Activated CD4-positive, alpha-beta T cell treated with anti-CD3 and anti-CD28 coated beads for 4 hours (primary cell): ENCODE measurements at places on chromosomes 13 and 19.

DNA sequence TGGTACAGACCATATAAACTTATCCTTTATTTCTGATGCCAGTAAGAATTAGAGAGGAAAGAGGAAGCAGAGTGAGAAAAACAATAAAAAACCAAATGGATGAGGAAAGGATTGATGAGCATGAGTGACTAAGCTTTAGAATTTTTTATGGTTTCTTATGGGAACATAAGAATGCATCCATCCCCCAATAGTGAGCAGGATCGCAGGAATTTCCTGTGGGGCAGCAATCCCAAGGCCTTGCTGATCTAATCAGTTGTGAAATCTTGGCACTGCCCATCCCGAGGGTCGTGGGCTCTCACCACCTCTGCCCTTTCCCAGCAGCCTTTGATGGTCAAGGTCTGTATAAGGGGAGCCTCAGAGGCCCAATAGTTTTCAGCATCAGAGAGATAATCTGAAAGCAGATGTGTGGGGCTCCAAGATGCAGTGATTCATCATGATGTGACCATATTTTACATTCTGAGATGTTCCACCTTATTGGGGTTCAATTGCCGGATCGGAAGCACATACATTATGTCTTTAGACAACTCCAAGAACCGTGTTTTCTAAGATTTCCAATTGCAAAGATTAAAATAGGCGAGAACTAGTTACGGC is 222.1 kb downstream of the DNAJC15 start:
- no peak for DNase-seq

DNA sequence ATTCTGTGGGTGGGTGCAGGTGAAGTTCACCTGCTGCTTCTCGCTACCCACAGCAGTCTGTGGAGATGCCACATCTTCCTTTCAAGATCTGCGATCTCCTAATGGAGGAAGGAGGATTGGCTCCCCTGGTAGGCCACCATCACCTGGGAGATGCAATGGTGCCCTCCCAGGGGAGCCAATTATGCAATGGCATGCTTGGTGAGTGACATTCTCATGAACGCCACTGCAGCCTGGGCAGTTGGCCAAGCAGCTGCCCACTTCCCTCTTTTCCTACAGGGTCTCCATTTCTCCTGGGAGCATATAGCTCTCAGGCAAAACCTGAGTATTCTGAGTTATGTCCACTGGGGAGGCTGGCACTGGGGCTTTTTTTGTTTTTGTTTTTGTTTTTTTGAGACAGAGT is 83.5 kb upstream of the KCTD15 start:
- DNase-seq, result no peak

DNA sequence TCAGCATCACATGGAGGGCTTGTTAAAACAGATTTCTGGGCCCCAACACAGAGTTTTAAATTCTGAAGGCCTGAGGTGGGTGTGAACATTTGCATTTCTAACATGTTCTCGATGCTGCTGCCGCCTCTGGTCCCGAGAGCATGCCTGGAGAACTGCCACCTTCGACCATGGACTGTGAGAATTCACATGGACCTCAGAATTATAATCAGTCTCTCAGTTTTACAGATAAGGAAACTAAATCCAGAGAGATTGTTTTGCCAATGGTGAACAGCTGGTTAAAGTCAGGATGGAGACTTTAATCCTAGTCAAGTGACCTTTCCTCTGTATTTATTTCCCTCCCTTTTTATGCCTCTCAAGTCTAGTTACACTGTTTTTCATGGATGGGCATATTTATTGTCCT is 14.7 kb downstream of the ALOX5AP start:
- no peak for DNase-seq

DNA sequence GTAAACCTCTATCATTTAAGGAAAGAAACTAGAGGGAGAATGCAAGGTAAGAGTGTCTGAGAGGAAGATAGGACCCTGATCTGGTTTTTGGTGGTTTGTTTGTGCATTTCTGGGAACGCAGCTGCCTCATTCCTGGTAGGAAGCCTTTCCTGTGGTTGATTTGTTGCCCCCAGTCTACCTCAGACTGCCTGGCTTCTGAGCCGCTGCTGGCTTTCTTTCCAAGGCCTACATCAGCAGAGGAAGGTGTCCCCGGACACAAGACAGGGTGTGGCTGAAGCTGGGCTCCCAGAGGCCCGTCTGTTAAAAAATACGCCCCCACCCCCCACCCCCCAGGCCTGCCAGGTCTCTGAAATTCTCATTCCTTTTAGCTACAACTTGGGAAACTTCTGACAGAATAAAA is 42.6 kb downstream of the C13orf42 start:
- no peak for DNase-seq

GRCh38 chr13:33678906-33679657 is 138.9 kb upstream of the RFC3 start:
- peak; percentile 71 for DNase-seq

- DNase-seq, result no peak
Observed at GRCh38 chr13:113096052-113096744, 9.4 kb upstream of the F7 start.

DNA sequence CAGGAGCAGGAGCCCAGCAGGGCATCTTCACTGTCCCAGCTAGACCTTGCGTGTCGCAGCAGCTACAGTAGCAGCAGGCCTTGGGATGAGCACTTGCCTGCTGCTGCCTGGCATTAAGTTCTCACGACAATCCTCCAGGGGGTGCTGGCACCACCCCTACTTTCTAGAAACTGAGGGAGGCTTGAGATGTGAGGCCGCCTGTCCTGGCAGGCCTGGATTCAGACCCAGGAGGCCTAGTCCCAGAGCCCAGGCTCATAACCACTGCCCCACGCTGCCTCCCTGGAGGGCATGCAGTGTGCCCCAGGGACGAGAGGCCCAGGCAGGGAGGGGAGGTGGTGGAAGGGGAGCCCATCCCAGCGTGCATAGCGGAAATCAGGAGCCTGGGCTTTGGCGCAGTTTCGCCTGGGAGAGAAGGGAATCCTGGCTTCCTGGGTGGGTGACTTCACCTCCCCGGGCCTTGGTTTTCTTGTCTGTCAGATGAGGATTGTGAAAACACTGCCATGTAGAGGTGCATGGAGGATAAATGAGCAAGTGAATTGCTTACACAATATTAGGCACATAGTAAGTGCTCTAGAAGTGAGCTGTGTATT is 26.1 kb downstream of the PPP5C start:
- DNase-seq, result no peak

GRCh38 chr13:37201081-37201480 is 95.6 kb upstream of the CSNK1A1L start:
- no peak for DNase-seq

- no peak for DNase-seq
Observed at GRCh38 chr19:44702551-44703176, 3.7 kb downstream of the CEACAM16 start.

GRCh38 chr13:73090116-73090822 is 31.5 kb downstream of the KLF5 start:
- no peak for DNase-seq

GRCh38 chr13:20439261-20439660 is 86.4 kb downstream of the CRYL1 start:
- DNase-seq, result no peak

DNA sequence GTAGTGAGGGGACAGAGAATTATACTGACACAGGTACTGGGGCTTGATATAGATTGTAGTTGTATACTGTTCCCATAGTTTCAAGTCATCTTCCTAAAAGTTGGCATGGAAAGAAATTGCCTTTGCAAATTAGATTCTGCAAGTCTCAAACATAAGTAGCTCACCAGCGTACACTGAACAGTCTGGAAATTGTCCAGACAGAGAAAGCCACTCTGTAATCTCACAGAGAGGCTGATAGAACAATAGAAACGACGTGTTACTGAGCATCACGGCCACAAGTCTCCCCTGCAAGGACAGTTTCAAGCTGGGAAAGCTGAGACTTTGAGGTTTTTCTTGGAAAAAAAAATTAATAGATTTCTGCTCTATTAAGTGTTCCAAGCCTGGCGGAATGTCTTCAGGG is 228.6 kb downstream of the DNAJC15 start:
- no peak for DNase-seq

- no peak for DNase-seq
Observed at GRCh38 chr19:42555317-42555716, 27.0 kb upstream of the CEACAM1 start.

DNA sequence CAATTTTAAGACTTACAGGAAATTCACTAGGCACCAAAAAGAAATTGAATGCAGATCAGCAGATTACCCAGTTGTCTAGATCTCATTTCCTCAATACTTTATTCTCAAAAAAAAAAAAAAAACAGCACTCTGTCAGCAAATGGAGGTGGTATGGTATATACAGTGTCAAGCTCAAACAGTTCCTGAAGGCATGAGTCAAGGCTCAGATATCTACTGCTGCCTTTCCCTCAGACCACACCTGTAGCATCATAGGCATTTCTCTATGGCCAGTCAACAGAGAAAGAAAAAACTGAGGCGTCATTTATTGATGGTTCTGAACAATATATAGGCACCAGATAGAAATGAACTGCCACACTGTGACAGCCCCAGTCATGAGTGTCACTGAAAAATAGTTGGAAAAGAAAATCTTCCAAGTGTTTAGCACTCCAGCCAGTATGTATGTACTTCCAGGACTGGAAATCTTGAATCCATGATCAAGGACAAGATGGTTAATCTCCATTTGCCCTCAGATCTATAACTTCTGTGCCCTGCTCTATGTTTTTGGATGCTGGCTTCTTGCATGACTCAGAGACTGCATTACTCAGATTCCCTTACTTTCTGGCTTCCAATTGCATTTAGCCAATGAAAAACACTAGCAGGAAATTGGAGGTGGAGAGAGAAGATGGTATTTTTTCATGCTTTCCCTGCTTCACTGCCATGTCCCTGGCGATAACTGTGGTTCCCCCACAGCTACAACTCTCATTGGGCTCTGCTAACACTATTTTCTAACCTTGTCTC is 8.4 kb upstream of the COG3 start:
- DNase-seq, result no peak

- no peak for DNase-seq
Observed at GRCh38 chr13:110454956-110455355, 106.6 kb downstream of the RAB20 start.

DNA sequence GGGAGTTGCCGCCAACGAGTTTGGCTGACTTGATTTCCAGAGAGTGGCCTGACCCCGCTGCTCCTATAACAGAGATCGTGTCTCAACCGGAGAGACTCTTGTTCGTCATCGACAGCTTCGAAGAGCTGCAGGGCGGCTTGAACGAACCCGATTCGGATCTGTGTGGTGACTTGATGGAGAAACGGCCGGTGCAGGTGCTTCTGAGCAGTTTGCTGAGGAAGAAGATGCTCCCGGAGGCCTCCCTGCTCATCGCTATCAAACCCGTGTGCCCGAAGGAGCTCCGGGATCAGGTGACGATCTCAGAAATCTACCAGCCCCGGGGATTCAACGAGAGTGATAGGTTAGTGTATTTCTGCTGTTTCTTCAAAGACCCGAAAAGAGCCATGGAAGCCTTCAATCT is 21.6 kb downstream of the NLRP4 start:
- DNase-seq, result no peak

DNA sequence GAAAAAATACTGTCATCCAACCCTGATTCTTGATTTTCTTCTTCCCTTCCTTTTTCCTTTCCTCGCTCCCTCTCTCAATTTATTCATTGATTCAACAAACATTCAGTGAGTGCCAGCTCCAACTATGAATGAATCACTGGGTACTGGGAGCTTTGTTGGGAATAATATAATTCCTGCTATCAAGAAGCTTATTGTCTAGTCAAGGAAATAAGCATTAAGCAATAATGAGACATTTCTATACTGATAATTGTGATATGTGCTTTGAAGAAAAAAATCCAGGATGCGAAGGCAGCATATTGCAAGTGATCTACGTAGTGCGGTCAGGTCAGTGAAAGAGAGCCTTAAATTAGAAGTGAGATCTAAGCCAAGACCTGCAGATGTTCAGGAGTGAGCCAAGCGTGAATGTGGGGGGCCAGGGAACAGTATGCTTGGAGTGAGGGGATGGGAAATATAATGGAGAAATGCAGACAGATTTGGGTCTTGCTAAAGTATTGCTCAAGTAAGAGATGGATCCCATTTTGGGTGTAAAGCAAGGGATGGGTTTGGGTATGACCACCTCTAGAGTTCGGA is 253.5 kb downstream of the LHFPL6 start:
- DNase-seq, result no peak

DNA sequence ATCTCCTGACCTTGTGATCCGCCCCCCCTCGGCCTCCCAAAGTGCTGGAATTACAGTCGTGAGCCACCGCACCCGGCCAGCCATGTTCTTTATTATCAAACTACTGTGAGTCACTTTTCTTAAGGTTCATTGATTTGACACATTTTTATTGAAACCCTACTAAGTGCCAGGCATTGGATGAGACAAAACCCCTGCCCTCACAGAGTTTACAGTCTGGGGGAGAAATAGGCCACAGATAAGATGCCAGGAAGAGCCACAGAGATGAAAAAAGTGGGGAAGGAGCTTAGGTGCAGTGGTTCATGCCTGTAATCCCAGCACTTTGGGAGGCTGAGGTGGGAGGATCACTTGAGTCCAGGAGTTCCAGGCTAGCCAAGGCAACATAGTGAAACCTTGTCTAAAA is 14.5 kb upstream of the MAP2K2 start:
- no peak for DNase-seq

DNA sequence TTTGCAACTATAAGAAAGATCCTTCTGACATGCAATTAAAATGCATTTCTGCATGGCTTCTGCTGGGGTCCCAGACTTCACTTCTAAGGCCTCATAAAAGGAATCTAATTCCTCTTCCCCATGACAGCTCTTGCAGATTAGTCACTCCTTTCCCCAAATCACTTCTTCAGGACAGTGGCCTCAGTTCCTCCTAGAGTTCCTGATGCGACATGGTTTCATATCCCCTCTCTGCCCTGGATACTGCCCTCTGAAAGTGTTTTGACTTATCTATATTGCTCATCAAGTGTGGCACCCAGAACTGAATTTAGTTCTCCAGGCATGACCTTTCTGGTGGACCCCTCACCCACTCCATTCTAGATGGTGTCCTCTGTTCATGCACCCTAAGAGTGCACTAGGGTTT is 238.1 kb downstream of the FOXO1 start:
- no peak for DNase-seq

DNA sequence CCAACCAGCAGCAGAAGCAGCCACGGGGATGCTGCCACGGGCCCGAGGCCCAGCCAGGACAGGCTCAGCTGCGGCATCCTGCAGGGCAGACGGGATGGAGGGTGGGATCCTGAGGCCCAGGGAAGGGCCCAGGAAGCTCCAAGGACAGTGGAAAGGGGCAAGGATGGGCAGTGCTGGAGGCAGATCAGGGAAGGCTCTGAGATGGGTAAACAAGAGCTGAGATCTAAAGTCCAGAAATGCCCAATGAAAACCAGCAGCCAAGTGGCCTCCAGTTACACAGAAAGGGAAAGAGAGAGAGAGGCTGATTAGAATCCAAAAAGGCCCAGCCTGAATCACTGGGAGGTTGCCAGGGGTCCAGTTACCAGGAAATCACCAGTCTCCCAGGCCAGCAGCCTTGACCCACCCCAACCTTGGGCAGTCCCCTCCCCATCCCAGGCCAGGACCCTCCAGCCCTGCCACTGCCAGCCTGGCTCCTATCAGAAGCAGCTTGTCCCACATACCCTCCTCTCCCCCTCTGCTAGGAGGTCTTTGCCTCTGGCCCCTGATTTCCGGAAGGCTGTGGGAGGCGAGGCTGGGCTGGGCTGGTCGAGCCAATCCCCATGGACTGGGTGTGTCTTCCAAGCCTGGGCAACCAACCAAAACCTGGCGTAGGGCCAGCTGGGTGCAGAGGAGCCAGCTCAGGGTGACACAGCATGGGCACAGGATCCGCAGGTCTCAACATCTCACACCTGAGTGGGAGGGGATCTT is at the start of gene CYP4F11:
TSS of gene CYP4F11 (minus strand) at position 198 of the 747 bp plus-strand sequence. CDS start at position 77, 121 bp downstream.
- DNase-seq, result no peak

GRCh38 chr19:56314018-56314380 is 640 bp downstream of the ZSCAN5A start:
- DNase-seq, result no peak
